ENCODE measurements at places on chromosomes 1 and 21. TPM values are rescaled to one million over a fixed set of nuclear protein-coding genes. Genes with fewer than 3 reads are reported as not detected.
A peak's percentile ranks its signal among the peaks of the same experiment; 100 is the strongest.

- DNase-seq, result no peak
- peak overlapping the region; percentile 55 for H3K4me3 ChIP-seq
- no peak overlapping the region for H3K27ac ChIP-seq
Observed at GRCh38 chr1:32741413-32742198, 39.0 kb upstream of the SYNC start.

DNA sequence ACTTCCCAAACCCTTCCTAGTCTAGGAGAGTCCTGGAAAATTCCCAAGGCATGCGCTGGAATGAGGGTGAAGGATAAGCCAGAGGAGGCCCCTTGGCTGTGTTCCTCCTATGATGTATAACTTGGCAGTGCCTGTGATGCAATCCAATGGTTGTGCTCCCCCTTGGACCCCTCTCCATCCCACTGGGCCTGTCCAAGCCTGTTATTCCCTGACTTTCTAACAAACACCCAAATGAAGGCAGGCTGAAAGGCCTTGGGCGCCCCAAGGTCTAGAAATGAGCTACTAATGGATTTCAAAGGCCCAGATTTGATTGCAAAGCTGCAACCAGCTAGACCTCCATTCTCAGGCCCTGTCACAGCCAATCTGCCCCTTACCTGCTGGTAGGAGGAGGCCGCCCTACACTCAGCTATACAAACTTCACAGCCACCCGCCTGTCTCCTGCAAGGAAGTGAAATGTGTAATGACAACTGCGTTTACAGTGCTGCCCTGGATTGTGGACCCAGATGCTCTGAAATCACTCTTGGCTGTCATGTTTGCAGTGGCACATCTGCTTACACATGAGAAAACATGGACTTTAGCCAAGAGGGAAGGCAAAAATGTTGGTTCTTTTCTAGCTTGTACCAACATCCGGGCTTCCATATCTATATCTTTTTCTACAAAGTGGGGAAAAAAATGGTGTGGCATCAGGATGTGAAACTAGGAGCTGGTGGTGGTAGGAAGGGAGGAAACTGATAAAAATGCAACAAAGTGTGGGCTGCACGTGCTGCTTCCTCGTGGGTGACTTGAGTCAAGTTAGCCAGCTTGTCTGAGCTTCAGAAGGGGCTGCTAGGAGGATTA, 130.4 kb downstream of the TRABD2B start:
- no peak overlapping the region for H3K27ac ChIP-seq
- DNase-seq, result no peak
- H3K4me3 ChIP-seq, result no peak overlapping the region

DNA sequence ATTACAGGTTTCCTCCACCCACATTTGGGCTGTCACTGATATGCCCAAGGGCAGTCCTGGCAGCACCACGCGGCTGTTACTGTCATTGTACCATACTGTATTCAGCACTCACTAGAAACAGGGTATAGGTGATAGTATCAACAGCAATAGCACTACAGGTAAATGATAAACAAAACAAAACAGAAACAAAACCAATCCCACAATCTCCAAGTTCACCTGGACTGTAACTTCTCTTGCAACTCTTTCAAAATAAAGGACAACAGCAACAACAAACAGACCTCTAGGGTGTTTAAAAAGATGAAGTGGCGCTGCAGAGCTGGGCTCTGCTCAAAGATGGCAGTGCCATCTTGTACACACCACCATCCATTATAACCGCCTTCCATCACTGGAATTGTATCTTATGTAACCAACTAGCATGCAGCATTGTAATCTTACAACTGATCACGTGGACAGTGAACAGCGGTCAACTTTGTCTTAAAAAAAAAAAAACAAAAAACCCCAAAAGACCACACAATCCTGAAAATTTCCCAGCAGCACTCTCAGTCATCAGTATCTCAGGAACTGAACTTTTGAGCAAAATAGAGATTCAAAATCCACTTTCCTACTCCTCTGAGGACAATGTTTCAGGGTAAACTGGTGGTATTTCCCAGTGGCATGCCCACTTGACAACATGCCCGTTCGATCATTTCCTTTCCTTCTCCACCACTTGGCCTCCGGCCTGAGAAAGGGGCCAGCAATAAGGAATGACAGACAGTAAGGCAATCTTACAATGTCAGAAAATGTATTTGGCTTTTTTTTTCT, 3.8 kb downstream of the IRF2BP2 start:
- DNase-seq, result peak; percentile 42
- H3K27me3 ChIP-seq, result no peaks in the 10 kb centered on the region
- peak overlapping the region; percentile 98 for H3K27ac ChIP-seq
- peak overlapping the region; percentile 89 for H3K4me3 ChIP-seq

- no peak overlapping the region for H3K4me3 ChIP-seq
- no peaks in the 10 kb centered on the region for H3K27me3 ChIP-seq
- H3K27ac ChIP-seq, result no peak overlapping the region
Observed at GRCh38 chr1:70475023-70475422, 64.0 kb downstream of the CTH start.

- DNase-seq, result peak; percentile 47
- peaks cover 4% of the 10 kb centered on the region for H3K4me1 ChIP-seq
- H3K27me3 ChIP-seq, result no peaks in the 10 kb centered on the region
- H3K27ac ChIP-seq, result no peak overlapping the region
- no peaks in the 10 kb centered on the region for H3K36me3 ChIP-seq
Observed at GRCh38 chr21:44566403-44566802, 7.1 kb upstream of the KRTAP10-4 start.

DNA sequence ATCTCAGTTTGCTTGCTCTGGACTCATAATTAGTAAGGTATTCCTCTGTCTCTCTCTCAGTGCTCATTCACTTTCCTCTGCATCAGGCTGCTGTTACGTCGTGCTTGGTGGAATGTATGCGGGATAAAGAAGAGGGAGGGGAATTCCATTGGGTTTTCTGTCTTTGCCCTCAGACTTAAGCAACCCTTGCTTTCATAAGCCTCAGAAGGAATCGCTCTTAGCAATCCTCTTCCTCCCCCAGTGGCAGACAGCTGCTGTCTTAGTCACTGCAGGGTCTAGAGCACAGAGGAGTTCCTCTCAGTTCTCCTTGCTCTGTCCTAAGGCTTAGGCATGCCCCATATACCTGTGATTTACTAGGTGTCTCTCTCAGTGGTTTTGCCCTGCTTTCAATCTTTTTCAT, 19.1 kb upstream of the NTMT2 start:
- no peak overlapping the region for H3K27ac ChIP-seq
- DNase-seq, result no peak
- no peaks in the 10 kb centered on the region for H3K4me1 ChIP-seq
- H3K27me3 ChIP-seq, result no peaks in the 10 kb centered on the region
- H3K36me3 ChIP-seq, result no peaks in the 10 kb centered on the region

The CFAP45 gene
- polyA plus RNA-seq, result 0.12 TPM

DNA sequence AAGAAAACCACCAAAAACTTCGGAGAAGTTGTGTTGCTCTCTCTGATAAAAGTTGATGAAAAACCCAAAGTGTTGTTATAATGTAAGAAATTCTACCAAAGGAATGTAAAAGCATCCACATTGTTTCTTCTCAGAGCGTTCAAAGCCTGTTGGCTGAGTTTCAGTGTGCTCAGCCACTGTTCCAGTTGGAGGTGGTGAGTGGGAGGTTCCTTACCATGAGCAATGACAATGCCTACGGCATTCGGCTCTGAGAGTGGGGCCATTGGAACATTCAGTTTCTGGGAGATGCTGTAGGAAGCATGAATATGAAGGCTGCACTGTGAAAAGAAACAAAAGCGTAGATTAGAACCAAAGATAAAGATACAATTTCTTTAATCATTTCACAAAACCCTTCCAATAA, 20.5 kb upstream of the MYBPHL start:
- H3K4me3 ChIP-seq, result no peak overlapping the region
- H3K4me1 ChIP-seq, result no peaks in the 10 kb centered on the region
- H3K36me3 ChIP-seq, result peaks cover 87% of the 10 kb centered on the region
- no peaks in the 10 kb centered on the region for H3K27me3 ChIP-seq
- no peak for DNase-seq

DNA sequence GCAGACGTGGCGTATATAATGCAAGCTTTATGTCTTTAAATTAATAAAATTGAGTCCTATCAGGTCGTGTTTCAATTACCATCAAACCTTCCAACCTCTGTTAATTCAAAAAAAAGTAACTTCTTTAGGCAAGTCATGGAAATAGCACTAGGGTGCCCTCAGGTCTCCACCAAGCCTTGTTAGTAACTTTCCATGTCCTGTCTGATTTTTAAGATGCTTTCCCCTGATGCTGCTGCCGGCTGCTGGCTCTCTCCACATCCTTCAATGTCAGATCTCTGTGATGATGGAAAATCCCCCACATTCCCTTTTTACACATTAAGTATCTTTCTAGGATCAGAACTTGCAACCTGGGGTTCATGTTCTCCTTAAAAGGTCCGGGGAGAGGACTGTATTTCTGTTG, 3.0 kb downstream of the ERG start:
- no peaks in the 10 kb centered on the region for H3K27me3 ChIP-seq
- peaks cover 79% of the 10 kb centered on the region for H3K4me1 ChIP-seq
- no peak overlapping the region for H3K27ac ChIP-seq
- no peaks in the 10 kb centered on the region for H3K36me3 ChIP-seq
- no peak for DNase-seq

GRCh38 chr1:207619871-207620542, 24.9 kb upstream of the CR1L start:
- no peaks in the 10 kb centered on the region for H3K27me3 ChIP-seq

The DMRTA2 gene
- polyA plus RNA-seq, result not detected

The KRTAP19-1 gene
- polyA plus RNA-seq, result not detected

- DNase-seq, result no peak
- no peaks in the 10 kb centered on the region for H3K36me3 ChIP-seq
- H3K4me3 ChIP-seq, result no peak overlapping the region
- H3K27me3 ChIP-seq, result no peaks in the 10 kb centered on the region
- H3K4me1 ChIP-seq, result no peaks in the 10 kb centered on the region
Observed at GRCh38 chr21:32248571-32249461, 30.0 kb downstream of the MIS18A start.

GRCh38 chr1:24502065-24502708, 449 bp upstream of the RCAN3 start:
- H3K36me3 ChIP-seq, result no peaks in the 10 kb centered on the region
- H3K4me1 ChIP-seq, result peaks cover 20% of the 10 kb centered on the region
- no peaks in the 10 kb centered on the region for H3K27me3 ChIP-seq
- H3K4me3 ChIP-seq, result peak overlapping the region; percentile 91
- peak overlapping the region; percentile 89 for H3K27ac ChIP-seq

DNA sequence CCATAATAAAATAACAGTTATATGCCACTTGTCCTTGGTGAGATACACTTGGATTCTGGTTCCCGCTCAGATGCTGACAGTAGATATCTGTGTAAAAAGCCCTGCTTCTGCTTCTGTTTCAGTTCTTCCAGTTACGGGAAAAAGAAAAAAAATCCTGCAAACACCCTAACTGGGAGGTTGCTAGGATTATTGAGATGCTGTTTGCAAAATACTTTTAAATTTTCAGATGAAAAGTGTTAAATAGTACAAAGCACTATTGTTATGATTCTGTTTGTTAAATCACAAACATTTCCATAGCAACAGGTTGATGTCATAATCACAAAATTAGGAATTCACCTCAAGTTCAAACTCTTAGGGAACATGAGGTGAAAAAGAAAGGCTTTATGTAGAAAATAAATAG, 232.3 kb downstream of the HMCN1 start:
- H3K36me3 ChIP-seq, result no peaks in the 10 kb centered on the region
- H3K27me3 ChIP-seq, result no peaks in the 10 kb centered on the region
- H3K27ac ChIP-seq, result no peak overlapping the region
- H3K4me3 ChIP-seq, result no peak overlapping the region
- no peaks in the 10 kb centered on the region for H3K4me1 ChIP-seq
- DNase-seq, result no peak

DNA sequence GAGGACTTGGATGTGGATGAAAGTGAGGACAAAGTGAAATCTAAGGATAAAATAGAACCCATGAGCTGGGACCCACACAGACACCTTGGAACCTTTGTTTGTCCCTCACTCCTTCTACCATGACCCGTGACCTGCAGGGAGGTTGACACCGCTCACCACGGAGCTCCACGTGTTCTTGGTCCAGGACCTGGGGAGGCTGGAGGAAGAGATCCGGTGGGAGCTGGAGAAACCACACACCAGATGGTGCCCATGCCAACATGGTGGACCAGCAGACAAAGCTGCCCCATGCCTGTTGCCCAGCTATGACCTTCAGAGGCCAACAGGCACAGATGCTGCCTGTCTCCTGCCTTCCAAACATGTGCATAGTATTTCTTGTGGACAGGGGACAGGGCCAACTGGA, 721.9 kb downstream of the PTPRU start:
- H3K27ac ChIP-seq, result no peak overlapping the region
- no peak overlapping the region for H3K4me3 ChIP-seq
- no peaks in the 10 kb centered on the region for H3K27me3 ChIP-seq
- no peak for DNase-seq
- no peaks in the 10 kb centered on the region for H3K36me3 ChIP-seq

DNA sequence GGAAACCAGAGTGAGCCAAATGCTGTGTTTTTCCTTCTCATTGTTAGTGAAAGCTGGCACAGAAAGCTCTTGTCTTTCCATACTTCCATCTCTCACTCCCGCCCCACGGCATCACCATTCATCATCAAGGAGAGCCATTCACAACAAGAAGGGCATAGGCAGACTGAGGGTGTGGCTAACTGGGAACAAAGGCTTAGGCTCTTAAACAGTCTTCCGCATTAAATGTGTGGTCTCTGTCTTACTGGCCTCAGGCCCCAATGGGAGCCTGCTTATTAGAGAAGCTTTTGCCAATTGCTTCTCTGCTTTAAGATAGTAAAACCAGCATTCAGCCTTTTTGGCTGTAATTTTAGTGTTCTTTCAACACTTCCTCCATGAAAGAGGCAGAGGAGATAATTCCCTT, 51.4 kb downstream of the TNFSF18 start:
- H3K27ac ChIP-seq, result no peak overlapping the region
- no peak overlapping the region for H3K4me3 ChIP-seq
- H3K27me3 ChIP-seq, result no peaks in the 10 kb centered on the region

The CLCA4 gene
- polyA plus RNA-seq, result not detected

Data from CD14-positive monocyte (primary cell).